ENCODE measurements at places on chromosomes 3 and 15.

- DNase-seq = peak; percentile 57
Measured at GRCh38 chr3:195758721-195759353, 38.1 kb downstream of the MUC20 start.

DNA sequence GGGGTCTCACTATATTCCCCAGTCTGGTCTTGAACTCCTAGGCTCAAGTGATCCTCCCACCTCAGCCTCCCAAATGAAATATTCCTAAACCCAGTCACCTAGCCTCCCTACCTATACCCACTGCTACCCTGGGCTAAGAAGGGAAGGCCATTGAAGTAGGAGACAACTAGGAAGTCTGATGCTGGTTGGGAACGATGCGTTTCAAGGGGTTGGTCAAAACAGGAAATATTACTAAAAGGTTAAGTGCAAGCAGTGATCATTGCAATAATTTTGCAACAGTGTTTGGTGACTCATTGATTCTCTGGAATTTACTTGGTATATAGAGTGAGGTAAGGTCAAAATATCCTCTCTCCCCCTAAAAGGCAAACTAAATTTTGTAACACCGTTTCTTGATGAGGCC is 4.6 kb upstream of the UQCRC1 start:
- DNase-seq = no peak

DNA sequence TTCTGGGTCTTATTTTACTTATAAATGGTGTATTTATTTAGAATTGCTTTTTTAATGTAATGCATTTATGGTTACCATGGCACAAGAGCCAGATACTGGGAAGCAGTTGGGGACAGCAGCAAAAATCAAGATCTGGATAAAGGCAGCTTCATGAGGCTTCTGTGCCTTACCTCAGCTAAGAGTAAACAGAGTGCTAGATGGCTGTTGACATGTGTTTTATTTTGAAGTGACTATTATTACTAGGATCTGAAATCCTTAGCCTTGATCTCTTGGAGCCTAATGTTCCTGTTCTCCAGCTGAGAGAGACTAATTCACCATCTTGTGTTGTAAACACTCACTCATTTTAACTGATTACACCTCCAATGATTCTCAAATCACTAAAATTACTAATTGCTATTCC is 317.8 kb downstream of the LPP start:
- DNase-seq = no peak

GRCh38 chr15:55334371-55334770 is 15.3 kb downstream of the PIGB start:
- DNase-seq = no peak

GRCh38 chr3:161557445-161558150 is 61.0 kb downstream of the OTOL1 start:
- DNase-seq = no peak

- no peak for DNase-seq
Measured at GRCh38 chr3:127438371-127438770, 150.5 kb upstream of the PRR20G start.

DNA sequence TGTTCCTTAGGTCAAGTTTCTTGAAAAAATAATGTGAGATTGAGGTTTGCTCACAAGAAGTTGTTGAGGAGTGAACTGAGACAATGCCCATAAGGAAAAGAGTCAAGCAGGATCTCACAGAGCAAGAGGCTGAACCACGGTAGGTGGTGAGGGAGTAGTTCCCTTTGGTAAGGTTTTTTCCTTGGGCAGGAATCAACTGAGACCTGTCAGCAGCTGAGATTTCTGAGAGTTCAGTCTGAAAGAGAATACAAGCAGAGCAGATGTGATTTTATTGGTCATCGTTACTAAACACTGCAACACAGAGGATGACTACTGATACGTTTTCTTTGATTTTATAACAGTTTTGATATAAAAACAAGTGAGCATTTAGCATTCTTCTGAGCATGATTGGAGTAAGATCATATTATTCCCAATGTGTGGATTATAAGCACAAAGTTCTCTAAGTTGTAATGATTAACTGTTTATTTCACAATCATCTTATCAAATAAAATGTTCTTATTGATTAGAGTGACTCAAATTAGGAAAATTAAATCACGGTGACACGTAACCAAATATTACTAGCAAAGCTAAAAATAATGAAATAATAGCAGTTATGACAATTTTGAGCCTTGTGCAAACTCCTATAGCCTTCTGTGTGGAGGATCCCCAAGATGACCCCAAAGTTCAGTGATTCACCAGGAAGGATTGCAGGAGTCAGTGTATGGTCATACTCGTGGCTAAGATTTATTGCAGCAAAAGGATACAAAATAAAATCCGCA is 346.2 kb upstream of the ZNF717 start:
- no peak for DNase-seq

GRCh38 chr15:76929011-76929760 is 2.4 kb upstream of the RCN2 start:
- no peak for DNase-seq

DNA sequence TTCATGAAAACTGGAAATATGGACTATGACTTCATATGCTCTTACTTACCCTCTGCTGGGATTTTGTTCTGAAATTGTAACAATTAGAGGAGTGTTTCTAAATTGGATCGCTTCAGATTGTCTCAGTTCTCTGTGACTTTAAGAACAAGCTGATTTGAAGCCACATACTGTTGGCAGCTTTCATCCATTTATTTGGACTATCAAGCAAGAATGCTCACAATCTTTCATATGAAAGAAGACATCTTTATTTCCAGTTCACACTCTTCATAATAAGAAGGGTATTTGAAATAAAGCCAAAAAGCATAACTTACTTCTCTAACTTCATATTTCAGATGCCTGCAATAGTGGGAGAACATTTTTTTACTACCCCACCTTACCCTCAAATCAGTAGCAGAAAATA is 491.6 kb upstream of the TPRG1 start:
- no peak for DNase-seq

GRCh38 chr3:10666621-10667020 is 149.4 kb upstream of the SLC6A11 start:
- DNase-seq = no peak

- DNase-seq = no peak
Measured at GRCh38 chr3:177944228-177944661, 592.0 kb upstream of the KCNMB2 start.

DNA sequence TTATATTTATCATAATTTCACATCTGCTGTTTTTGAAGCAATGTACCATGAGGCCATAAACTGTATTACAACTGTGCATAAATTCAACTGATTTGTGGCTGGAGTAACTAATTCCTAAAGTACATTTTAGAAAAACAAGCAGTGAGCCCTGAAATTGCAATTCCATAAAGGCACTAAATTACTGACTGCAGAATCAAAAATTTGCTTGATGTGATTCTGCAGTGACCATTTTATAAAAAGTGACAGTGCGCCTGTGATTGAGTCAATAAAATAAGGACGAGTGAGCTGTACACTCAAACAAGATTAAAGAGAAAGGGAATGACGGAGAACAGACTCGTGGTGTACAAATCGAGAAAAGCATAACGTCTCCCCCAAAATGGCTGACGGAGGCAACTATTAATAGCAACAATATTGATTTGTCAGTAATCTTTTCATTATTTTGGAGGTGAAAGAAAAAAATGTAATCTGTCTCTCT is 121.4 kb upstream of the MEIS2 start:
- no peak for DNase-seq

GRCh38 chr3:147415874-147416273 is 6.7 kb downstream of the ZIC1 start:
- DNase-seq = no peak
